ENCODE measurements at places on chromosomes 12 and 14.

DNA sequence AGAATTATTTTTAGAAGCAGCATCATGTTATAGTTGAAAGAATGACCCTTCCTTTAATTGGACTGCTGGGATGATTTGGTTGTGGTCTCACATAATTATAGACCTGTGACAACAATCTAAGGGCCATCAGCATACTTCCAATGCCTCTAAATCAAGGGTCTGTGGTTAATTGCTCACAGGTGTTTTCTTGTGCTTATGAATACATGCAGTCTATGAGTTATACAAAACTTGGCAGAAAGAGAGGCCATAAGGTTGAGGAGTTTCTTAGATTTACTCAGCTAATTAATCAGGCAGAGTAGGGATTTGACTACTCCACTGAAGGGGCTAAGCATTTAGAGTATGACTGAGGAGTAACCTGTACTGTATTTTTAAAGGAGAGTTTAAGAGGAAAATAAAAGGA is 37.0 kb upstream of the FRMD6 start:
- DNase-seq = no peak

DNA sequence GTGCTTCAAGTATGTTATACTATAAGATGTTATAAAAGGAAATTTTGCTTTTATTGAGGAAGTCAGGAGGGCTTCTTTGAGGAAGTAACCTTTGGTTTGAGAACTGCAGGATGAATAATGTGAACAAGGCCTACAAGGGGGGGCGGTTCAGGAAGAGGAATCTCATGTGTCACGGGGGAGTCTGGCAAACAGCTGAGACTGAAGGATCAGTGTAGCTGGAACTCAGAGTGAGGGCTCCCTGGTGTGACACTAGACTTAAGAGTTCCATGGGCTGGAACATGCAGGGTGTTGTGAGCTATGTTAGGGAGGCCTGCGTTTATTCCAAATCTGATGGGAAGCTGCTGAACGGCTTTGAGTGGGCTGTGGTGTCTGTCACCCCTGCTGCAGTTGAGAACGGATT is 62.3 kb downstream of the UNC79 start:
- no peak for DNase-seq

GRCh38 chr12:39327510-39327909 is 115.4 kb downstream of the KIF21A start:
- DNase-seq = no peak

- no peak for DNase-seq
Observed at GRCh38 chr12:75684678-75685616, 173.5 kb upstream of the KRR1 start.

DNA sequence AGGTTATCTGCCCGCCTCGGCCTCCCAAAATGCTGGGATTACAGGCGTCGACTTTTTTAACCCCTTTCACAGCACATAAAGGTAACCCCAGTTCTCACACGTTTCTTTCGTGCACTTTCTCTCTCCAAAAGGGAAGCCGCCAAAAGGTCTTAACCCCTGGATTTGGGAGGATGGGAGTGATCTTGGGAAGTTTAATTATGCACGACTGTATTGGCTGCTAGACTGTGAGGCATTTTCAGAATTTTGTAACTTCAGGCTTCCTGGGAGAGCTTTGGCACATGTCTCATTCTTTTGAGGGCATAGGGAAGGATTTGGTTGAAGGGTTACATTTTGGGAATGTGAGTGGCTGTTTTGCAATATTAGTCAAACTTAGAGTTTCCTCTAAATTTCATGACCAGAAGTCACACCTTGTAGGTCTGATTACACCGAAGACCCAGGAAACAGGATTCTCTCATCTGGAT is 1.4 kb upstream of the SMARCC2 start:
- no peak for DNase-seq

DNA sequence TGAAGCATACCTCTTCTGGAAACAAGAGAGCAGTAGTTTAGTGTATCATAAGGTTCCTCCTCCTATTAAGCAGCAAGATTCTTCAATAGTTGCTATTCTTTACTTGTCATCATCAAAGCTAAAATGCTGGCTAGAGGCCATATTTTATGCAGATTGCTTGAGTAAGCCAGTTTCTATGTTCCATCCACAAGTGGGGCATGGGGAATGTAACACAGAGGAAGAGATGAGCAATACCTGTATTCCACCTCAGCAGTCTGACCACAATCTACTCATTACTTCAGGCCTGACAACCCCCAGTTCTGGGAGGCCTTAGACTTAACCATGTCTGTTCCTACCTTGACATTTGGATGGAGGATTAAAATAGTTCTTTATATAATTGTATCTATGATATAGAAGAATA is 423.6 kb downstream of the BTG1 start:
- DNase-seq = no peak

- DNase-seq = peak; percentile 92
Observed at GRCh38 chr12:132560614-132561426, 49.6 kb downstream of the LRCOL1 start.

GRCh38 chr14:75549169-75549568 is 26.9 kb downstream of the BATF start:
- no peak for DNase-seq

DNA sequence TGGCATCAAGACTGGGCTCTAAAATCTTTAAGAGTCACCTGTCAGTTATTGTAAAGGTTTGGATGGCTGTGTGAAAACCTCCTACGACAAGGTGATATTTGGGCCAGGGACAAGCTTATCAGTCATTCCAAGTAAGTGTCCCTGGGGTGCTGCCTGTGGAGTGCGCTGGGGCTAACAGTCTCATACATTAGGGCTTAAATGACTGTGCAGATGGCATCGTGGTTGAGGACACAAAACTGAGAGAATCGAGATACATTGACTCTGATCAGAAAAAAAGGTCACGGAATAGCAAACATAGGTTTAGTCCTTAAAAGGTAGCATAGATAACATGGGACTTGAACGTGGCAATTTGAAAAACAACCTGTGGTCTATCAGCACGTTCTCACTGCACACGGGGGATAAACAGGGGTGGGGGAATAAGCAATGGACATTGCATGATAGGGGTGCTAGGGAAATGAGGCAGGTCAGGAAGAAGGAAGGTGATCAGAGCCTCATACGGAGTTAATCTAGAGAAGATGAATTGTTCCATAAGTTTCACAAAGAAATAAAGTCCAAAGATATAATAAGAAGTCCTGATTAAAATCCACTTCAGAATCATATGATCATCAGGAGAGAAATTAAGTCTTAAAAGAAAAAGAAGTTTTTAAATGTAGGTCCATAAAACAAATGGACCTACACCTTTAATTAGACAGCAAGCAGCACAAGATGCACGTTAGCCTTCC is 100.3 kb downstream of the DAD1 start:
- DNase-seq = peak; percentile 58

- DNase-seq = no peak
Observed at GRCh38 chr14:99818503-99819036, 25.4 kb downstream of the EML1 start.

- DNase-seq = no peak
Observed at GRCh38 chr12:56661979-56662638, 16.3 kb upstream of the ATP5F1B start.

DNA sequence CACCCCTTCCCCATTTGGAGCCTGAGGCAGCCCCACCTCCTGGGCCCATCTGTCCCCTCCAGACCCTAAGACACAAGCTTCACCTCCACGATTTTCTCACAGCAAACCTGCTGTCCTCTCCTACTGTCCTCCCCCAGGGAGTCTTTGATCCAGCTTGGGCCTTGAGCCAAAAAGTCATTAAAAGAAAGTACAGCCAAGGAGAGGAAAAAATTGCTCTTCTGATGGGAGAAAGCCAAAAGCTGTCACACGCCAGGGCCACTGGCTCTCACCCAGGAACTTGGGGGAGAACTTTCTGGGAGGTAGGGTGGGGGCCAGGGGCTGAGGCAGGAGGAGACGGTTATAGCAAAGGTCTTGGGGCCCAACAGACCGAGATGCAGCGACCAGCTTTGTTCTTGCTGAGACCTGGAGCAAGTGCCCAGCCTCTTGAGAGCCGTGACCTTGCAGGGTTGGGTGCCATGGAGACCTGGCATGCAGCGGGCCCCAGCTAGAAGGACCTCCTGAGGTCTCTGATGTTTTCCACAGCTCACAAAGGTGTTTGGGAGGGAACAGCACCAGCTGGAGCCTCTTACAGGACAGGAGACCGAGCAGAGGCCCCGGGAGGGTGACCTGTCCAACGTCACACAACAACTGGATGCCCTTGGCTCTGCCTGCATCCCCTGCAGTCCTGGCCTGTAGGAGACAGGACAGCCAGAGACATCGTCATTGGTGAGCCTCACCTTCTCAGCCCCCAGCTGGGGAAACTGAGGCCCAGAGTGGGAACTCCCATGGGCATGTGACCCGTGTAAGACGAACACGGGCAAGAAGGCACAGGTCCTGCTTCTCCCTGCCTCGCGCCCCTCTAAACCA is 124.5 kb downstream of the CALM1 start:
- no peak for DNase-seq

- no peak for DNase-seq
Observed at GRCh38 chr14:89108608-89109007, 284.2 kb downstream of the TTC8 start.

- no peak for DNase-seq
Observed at GRCh38 chr12:96359328-96359727, 40.9 kb downstream of the CDK17 start.

GRCh38 chr12:32821293-32821692 is 65.6 kb upstream of the YARS2 start:
- DNase-seq = no peak

DNA sequence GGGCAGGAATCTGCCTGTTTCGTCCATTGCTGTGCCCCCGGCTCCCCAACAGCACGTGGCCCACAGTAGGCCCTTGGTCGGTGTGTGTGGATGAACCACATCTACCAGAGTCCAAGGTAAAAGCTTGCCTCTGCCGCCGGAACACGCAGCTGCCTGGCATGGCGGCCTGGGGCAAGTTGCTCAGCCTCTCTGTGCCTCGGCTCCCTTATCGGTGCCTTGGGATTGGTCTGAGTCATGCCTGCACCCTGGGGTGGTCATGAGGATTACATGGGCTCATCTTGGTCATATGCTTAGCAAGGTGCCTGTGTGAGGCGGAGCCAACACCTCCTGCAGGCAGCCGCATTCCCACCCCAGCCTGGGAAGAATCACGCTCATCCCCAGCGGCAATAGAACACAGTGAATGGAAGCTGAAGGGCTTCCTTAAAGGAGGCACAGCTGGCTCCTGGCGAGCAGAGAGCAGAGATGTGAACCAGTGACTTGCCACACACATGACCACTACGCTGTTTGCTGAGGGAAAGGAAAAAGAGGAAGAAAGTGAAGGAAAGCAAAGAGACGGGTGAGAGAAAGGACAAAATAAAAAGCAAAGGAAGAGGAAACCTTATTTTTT is 5.5 kb upstream of the SCARB1 start:
- no peak for DNase-seq

- no peak for DNase-seq
Observed at GRCh38 chr14:43168371-43168925, 1338.6 kb downstream of the FSCB start.

DNA sequence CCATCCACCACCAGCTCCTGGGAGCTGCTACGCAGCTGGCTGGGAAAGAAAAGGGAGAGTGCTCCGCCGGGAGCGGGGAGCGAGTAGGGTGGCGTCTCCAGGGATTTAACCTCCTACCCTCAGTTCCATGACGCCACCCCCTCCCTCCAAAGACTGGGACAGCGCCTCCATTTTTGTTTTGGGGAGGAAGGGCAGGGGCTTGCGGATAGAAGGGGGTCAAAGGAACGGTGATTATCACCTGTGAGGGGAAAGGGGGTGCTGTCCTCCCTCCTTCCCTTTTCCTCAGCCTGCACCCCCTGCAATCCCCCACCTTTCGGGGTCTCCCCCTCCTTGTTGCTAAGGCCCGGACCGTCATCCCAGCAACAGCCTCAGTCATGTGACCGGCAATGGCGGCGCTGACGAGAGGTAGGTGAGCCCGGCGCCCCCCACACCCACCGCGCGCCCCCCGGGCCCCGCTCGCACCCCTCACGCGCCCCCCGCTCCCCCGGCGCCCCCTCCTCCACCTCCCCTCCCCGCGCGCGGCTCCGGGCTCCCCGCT is at the start of gene DTX3:
DTX3 (plus strand) TSS at position 371 of the 538 bp plus-strand sequence. CDS start 1,694 bp downstream, outside the sequence.
- peak; percentile 83 for DNase-seq

- no peak for DNase-seq
Observed at GRCh38 chr12:112140728-112141127, 15.4 kb downstream of the TRAFD1 start.

GRCh38 chr12:118237908-118238307 is 102.0 kb downstream of the PEBP1 start:
- no peak for DNase-seq

DNA sequence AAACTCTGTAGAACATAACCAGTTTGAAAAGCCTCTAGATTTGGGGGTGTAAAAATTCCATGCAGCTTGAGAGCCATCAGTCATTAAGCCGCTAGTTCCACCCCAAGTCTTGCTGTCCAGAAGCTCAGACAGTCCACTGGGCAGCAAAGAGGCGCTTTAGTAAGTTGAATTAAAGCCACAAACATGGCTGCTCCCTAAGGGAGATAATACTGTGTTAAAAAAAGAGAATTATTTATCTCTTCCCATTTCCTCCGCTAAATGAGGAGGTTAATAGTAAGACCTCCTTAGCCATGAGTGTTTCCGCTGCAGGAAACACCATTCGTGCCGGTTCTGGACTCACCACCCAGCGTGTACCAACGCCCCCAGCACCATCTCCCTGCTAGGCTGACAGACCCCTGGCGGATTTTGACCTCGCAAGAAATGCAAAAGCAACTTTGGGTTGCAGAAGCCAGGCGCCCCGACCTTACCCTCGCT is 536 bp downstream of the TM7SF3 start:
- DNase-seq = no peak

DNA sequence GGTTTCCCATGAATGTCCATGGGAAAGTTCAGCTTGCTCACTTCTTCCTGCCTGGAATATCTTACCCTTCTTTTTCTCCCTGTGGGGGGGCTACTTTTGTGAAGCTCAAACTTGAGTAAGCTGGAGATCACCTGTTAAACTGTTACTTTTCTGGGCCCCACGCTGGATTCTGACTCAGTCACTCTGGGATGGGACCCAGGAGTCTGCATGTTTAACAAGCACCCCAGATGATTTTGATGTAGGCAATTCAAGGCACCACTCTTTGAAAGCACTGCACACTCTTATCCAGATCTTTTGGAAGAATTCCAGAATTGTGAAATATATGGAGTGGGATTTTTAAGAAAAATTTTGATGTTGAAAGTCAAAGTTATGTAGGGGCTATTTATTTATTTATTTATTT is 46.3 kb upstream of the IGF1 start:
- no peak for DNase-seq

DNA sequence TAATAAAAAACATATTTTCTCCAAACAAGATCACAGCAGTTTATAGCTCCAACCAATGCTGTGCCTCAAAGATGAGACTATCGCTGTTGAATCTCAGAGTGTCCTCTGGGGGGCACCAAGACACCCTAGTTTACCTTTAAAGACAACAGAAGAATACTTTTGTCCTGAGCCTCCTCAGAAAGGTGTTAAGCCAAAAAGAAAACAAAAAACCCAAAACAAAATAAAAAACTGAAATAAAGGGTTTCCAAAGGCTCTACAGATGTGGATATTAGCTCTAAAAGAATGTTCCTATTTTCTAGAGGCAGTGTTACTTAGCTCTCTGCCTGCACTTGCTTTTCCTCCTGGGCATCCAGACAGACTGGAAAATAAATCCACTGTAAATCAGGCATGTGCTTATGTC is 86.9 kb upstream of the TTC7B start:
- DNase-seq = peak; percentile 89
